ENCODE measurements at places on chromosomes 3 and 15.

- DNase-seq, result no peak
Measured at GRCh38 chr15:99668533-99669182, 64.6 kb downstream of the LYSMD4 start.

GRCh38 chr3:149850787-149851584, 38.0 kb downstream of the RNF13 start:
- no peak for DNase-seq

DNA sequence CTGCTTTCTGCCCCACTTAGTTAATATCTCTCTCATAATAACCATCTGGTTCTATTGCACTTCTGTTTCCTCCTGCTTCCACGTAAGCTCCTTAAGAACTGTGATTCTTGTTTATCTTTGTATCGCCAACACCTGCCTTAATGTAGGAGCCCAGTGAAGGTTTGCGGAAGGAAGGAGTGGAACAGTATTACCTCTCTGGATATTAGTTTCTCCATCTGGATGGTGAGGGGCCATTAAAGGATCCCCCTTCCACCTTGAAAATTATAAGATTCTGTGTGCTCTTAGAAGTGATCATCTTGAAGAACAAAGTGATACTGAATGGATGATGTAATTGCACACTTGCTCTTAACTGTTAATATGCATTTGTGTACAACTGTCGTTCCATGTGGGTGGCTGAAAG, 2.2 kb downstream of the CHRNA5 start:
- DNase-seq, result no peak

GRCh38 chr3:134917631-134918030, 122.6 kb downstream of the EPHB1 start:
- no peak for DNase-seq

GRCh38 chr3:187006864-187007630, 76.7 kb downstream of the ST6GAL1 start:
- no peak for DNase-seq

DNA sequence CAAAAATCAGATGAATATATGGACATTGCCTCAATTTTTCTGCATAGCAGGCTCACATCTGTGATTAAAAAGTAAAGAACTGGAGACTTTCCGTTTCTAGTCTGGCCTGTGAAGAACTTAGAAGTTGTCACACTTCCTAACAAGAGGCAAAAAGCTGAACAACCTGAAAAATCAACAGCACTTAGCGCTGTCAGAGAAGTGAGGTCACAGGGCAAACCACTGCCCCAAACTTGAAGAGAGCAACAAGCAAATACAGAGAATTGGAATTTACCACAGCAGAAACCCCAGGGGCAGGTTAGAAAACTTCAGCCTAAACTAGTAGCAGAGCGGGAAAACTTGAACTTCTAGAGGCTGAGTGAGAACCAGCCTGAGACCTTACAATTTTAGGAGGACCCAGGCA, 38.9 kb downstream of the CCDC54 start:
- no peak for DNase-seq

DNA sequence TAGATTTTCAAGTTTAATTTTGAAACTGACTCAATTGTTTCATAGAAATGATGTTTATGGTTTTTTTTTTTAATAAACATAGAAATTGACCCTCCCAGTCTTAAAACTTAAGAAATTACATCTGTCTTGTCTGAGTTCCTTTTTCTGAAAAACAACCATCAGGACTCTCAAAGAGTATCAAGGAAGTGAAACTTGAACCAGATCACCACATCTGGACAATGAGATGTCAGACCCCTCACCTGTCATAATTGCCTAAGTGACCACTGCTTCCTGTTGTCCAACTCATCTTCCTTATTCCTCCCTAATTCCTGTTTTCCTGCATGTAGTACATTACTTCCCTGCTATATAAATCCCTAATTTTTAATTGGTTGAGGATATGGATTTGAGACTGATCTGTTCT, 441.5 kb upstream of the ARHGEF26 start:
- DNase-seq, result no peak

DNA sequence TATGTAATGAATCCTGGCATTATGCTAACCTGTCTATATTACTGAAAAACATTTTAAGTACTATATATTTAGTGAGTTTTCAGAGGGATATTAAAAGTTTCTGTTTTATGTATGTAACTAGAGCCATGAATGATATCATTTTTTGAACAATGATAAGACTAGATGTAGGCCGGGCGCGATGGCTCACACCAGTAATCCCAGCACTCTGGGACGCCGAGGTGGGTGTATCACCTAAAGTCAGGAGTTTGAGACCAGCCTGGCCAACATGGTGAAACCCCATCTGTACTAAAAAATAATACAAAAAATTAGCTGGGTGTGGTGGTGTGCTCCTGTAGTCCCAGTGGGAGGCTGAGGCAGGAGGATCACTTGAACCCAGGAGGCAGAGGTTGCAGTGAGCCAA, 34.1 kb downstream of the DHX36 start:
- no peak for DNase-seq

GRCh38 chr15:66771351-66771650, 69.3 kb downstream of the SMAD6 start:
- DNase-seq, result no peak

GRCh38 chr3:69764861-69765260, 25.6 kb downstream of the MITF start:
- no peak for DNase-seq

DNA sequence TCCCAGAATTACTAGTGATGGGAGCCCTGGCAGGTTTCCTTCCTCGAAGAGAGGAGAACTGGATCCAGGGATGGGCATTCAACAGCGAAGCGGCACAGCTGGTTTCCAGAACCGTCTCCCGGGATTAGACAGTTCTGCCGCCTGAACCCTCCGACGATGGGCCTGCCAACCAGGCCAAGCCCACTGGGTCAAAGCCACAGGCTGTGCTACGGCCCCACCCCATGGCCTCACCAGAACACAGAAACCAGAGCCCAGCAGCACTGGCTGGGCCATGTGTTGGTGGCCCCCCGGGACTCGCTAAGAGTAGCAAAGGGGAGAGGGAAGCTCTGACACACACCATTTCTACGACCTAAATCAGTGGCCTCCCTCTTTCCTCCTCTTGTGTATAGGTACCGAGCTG, 2.2 kb downstream of the C15orf62 start:
- DNase-seq, result no peak

GRCh38 chr3:189577050-189577951, 53.9 kb upstream of the TP63 start:
- DNase-seq, result no peak

DNA sequence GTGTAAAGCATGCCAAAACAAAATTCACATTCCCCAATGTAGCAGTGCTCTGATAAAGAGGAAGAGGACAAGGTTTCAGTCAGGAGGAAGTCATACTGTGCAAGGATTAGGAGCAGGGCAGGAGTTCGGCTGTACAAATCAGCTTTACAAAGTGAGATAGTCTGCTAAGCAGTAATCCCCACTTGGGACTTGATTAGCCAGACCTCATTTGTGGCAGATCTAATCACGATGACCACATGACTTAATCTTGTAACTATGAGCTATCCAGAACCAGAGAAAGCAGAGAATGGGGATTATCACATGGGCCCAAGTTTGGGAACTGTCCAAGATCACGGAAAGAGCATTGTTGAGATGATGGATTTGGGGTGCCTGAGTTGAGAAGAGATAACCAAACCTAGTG, 7.8 kb downstream of the DCBLD2 start:
- DNase-seq, result no peak

GRCh38 chr3:128740621-128741020, 14.6 kb downstream of the RAB7A start:
- DNase-seq, result no peak

GRCh38 chr15:77907824-77908751, 169.4 kb downstream of the TBC1D2B start:
- DNase-seq, result no peak

DNA sequence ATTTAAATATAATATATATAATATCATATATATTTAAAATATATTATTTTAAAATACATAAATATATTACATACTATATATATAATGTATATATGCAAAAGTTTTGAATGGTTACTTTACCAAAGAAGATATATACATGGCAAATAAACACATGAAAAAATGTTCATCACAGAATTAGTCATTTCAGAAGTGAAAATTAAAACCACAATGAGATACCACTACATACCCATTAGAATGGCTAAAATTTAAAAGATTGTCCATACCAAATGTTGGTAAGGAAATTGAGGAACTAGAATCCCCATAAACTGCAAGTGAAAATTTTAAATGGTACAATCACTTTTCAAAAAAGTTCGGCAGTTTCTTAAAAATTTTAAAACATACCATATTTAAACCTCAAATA, 23.6 kb upstream of the COL8A1 start:
- DNase-seq, result no peak

DNA sequence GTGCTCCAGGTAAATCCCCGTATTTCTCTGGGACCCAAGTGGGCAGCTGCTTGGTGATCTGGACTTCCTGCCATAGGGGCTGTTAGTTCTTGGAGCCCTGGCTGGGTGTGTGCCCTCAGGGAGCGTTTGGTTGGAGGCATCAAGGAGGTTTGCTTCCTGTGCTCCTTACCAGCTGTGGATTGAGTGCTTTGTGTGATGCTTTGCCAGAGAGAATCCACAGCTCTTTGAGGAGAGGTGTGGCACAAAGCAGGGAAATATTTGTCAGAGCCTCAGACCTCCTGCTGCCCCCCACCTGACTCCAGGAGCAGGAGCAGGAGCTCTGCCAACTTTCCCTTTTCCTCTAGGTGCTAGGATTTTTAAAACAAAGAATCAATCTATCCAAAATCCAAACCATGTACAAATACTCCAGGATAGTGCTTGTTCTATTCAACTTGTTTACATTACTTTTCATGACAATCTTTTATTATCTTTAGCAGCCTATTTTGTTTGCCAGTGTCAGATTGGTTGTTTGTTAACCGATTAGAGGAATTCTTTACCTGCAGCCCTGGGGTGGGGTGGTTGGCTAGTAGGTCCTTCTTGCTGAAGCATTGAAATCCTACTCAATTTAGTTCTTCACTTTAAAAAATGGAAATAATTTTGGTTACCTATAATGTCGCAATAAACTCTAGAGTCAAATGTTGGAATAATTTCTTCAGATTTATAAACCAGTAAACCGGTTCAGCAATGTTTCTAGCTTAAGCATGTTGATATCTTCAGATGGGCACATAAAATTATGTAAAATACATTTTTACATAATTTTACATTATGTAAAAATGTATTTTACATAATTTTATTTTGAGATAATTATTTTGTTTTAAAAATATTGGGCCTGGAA, 2.5 kb downstream of the CTDSPL start:
- DNase-seq, result no peak

DNA sequence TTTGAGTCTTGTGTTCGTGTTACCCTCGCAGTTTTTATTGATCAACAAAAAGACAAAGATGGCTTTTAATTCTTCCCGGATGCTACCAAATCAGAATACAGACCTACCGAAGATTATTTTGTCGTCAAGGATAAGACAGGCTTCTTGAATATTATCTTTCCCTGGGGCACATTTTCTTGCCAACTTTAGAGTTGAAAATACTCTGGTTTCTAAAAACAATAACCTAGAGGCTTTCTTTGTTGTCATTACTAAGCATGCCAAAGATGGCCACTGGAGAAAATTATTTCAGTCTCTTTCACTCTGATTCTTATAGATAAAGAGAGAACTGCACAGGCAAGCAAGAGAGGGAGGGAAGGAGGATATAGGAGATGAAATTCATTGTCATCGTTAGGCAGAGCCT, 33.9 kb downstream of the OXNAD1 start:
- no peak for DNase-seq

DNA sequence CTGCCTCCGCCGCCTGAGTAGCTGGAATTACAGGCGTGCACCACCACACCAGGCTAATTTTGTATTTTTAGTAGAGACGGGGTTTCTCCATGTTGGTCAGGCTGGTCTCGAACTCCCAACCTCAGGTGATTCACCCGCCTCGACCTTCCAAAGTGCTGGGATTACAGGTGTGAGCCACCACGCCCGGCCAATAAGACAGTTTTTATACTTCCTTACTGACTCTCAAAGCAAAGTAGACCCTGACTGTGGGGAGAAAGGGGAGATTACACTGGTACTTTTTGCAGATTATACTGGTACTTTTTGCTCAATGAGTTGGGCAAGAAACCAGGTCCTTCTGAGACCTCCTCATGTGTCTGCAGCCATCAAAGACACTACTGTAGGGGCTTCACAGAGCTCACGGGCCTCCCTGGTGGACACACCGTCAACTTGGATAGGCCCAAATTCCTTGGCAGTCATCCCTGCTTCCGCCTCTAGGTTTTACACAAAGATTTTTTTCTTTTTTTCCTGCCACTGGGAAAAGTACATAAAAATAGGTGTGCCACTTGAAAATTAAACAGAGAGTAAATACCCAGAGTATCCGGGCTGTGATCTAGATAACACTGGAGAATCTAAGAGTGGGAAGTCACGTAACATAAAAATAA, 143.3 kb upstream of the WNT5A start:
- no peak for DNase-seq

GRCh38 chr3:176574786-176575185, 622.5 kb downstream of the TBL1XR1 start:
- DNase-seq, result no peak
